ENCODE measurements at places on chromosomes 4 and X.

GRCh38 chrX:23436875-23437274, 102.2 kb downstream of the PTCHD1 start:
- no peaks in the 10 kb centered on the region for H3K4me1 ChIP-seq
- H3K4me3 ChIP-seq, result no peak overlapping the region
- no peak overlapping the region for H3K27ac ChIP-seq
- no peaks in the 10 kb centered on the region for H3K36me3 ChIP-seq
- H3K27me3 ChIP-seq, result no peaks in the 10 kb centered on the region
- DNase-seq, result no peak

- H3K4me1 ChIP-seq, result peaks cover 15% of the 10 kb centered on the region
- H3K36me3 ChIP-seq, result no peaks in the 10 kb centered on the region
- H3K27me3 ChIP-seq, result no peaks in the 10 kb centered on the region
- DNase-seq, result no peak
These were observed 73.2 kb downstream of the FAM53A start for GRCh38 chr4:1610791-1611500.

DNA sequence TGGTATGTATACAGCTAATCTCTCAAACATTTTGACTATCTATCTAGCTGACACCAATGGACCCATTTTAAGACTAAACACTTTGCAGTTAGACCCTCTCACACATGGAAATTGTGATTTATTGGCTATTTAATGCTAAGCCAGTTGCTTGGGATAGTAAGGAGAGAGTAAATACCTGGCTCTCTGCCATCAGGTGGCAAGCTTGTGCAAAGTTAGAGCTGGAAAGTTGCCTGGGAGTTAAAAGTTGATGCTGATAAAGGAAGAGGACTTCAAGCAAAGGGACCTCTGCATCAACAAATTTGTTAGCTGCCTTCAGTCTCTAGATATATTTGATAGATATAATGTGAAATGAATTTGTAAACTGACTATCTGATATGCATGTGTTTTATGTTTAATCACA, 61.1 kb downstream of the PACRGL start:
- no peaks in the 10 kb centered on the region for H3K27me3 ChIP-seq
- no peak overlapping the region for H3K4me3 ChIP-seq
- no peak for DNase-seq
- no peaks in the 10 kb centered on the region for H3K36me3 ChIP-seq
- H3K4me1 ChIP-seq, result no peaks in the 10 kb centered on the region
- no peak overlapping the region for H3K27ac ChIP-seq

DNA sequence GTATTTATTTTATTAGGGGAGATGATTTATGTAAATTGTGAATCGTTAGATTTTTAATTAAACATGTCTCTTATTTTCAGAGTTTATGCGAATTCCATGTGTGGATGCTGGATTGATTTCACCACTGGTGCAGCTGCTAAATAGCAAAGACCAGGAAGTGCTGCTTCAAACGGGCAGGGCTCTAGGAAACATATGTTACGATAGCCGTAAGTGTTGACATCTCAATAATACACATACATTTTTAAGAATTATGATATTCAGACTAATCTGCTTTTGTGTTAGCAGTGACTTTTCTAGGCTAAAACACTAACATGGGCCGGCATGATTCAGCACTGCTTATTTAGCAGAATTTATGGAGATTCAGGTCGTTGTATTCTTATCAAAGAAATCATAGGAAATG, 91.2 kb downstream of the RAP1GDS1 start:
- no peak overlapping the region for H3K4me3 ChIP-seq
- no peak for DNase-seq
- H3K27me3 ChIP-seq, result no peaks in the 10 kb centered on the region
- peaks cover 3% of the 10 kb centered on the region for H3K36me3 ChIP-seq
- H3K27ac ChIP-seq, result no peak overlapping the region

GRCh38 chr4:95231681-95232080, 317.1 kb downstream of the UNC5C start:
- H3K27me3 ChIP-seq, result no peaks in the 10 kb centered on the region
- H3K4me1 ChIP-seq, result no peaks in the 10 kb centered on the region
- DNase-seq, result no peak
- H3K36me3 ChIP-seq, result no peaks in the 10 kb centered on the region
- no peak overlapping the region for H3K27ac ChIP-seq

- no peak overlapping the region for H3K27ac ChIP-seq
- no peak for DNase-seq
- peaks cover 4% of the 10 kb centered on the region for H3K4me1 ChIP-seq
These were observed 119.4 kb upstream of the C1GALT1C1 start for GRCh38 chrX:120749141-120749846.

DNA sequence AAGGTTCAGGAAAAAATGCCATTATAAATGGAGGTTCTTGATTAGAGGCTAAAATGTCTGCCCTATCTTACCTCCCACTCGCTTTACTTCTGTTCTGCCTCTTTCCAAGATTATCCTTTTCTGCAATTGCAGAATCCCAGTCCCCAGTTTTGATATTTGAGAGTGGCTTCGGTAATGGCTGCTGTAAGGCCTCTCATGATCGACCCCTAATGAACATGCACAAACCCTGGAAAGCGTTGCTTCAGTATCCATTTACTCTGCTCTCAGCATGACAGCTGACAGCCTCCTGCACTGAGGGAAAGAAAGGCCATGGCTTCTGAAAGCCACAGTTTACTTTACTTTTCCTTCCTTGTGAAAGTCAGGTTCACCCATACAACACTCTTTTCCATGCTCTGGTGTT, 325.4 kb upstream of the GALNT7 start:
- no peaks in the 10 kb centered on the region for H3K4me1 ChIP-seq
- DNase-seq, result no peak
- H3K4me3 ChIP-seq, result no peak overlapping the region
- no peak overlapping the region for H3K27ac ChIP-seq

- no peak for DNase-seq
- no peak overlapping the region for H3K27ac ChIP-seq
- H3K4me1 ChIP-seq, result no peaks in the 10 kb centered on the region
- H3K4me3 ChIP-seq, result no peak overlapping the region
These were observed 19.1 kb downstream of the HS3ST1 start for GRCh38 chr4:11409632-11410031.

- no peak overlapping the region for H3K4me3 ChIP-seq
- no peaks in the 10 kb centered on the region for H3K27me3 ChIP-seq
- H3K27ac ChIP-seq, result no peak overlapping the region
- H3K4me1 ChIP-seq, result no peaks in the 10 kb centered on the region
- H3K36me3 ChIP-seq, result no peaks in the 10 kb centered on the region
- DNase-seq, result no peak
These were observed 89.0 kb downstream of the LUZP4 start for GRCh38 chrX:115378471-115378870.

GRCh38 chr4:47493238-47494123, 8.4 kb downstream of the ATP10D start:
- DNase-seq, result no peak
- H3K4me1 ChIP-seq, result peaks cover 25% of the 10 kb centered on the region
- no peak overlapping the region for H3K4me3 ChIP-seq

DNA sequence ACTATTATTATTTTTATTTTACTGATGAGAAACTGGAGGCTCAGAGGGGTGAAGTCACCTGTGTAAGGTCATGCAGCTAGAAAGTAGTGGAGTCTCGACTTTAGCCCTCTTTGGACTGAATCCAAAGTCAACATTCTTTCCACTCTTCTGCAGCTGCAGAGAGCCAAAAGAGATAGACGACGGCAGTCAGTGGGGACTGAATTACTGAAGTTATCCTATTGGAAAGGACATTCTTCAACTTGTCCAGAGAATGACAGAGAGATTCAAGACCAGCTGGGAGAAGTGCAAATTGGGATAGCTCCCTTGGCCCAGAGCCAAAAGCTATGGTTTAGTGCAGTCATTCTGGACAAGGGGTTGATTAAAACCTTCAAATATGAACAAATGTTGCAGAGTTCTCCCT, 42.5 kb downstream of the VGLL1 start:
- DNase-seq, result no peak
- H3K27ac ChIP-seq, result no peak overlapping the region
- no peak overlapping the region for H3K4me3 ChIP-seq
- peaks cover 3% of the 10 kb centered on the region for H3K4me1 ChIP-seq
- H3K27me3 ChIP-seq, result no peaks in the 10 kb centered on the region

DNA sequence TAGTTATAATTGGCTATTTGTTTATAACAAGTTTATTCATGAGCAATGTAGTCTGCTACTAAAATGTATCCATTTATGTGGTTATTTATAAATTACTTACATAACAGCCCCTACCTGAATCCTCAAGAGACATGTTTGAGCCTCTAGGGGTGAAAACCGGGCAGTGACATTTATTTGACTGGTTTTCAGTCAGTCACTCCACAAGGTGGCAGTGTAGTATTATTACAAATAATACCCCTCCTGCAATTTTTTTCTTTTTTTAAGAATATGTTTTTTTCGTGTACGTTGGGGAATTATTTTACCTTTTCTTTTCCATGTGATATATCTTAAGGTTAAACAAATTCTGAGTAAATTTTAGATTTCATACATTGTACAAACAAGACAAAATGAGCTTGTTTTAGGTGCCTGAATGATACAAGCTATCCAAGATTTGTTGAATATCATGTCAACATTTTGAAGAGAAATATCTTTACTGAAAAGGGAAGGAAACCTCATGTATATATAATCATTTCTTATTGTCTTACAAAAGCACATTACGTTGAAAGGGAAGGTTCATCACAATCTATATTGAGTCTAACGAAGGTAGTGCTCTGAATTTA, 598.7 kb upstream of the TECRL start:
- H3K27me3 ChIP-seq, result no peaks in the 10 kb centered on the region
- no peak for DNase-seq

GRCh38 chr4:3500634-3501101, 31.6 kb downstream of the LRPAP1 start:
- peaks cover 24% of the 10 kb centered on the region for H3K36me3 ChIP-seq
- no peak for DNase-seq
- no peak overlapping the region for H3K4me3 ChIP-seq
- H3K27ac ChIP-seq, result no peak overlapping the region

DNA sequence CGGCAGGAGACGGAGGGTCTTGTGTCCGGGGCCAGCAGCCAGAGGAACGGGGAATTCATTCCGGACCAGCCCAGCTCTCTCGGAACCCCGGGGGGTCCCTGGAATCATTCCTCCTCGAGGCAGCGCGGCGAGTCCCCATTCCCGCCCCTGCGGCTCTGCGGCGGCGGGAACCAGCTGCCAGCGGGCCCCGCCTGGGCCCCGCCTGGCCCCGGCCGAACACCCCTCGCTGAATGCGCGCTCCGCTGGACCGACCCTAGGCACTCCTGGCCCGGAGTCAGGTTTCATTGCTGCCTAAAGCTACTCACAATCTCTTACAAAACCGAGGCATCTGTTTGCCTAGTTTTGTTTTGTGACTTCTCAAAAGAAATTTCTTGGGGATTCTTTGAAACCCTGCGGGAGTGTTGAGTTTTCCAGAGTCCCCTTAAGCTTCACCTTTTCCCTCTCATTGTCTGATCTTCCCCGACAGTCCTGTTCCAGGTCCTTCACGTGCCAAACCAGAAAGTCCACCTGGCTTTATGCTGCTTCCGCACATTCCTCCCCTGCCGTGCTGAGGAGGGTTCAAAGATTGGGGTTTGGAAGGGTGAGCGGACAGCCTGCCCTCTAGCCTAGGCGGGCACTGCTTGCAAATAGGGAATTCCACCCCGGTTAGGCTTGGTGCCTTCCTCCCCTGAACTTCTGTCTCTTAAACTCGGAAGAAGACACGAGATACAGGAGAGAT, 789 bp downstream of the ARHGAP10 start:
- no peak for DNase-seq
- H3K36me3 ChIP-seq, result peaks cover 9% of the 10 kb centered on the region
- peak overlapping the region; percentile 93 for H3K4me3 ChIP-seq

- no peaks in the 10 kb centered on the region for H3K4me1 ChIP-seq
- no peak overlapping the region for H3K4me3 ChIP-seq
- no peaks in the 10 kb centered on the region for H3K36me3 ChIP-seq
- H3K27ac ChIP-seq, result no peak overlapping the region
- no peak for DNase-seq
These were observed 31.6 kb upstream of the CT47C1 start for GRCh38 chrX:119041175-119041574.

GRCh38 chrX:48695925-48696300, 621 bp upstream of the SUV39H1 start:
- peak overlapping the region; percentile 99 for H3K27ac ChIP-seq
- H3K27me3 ChIP-seq, result no peaks in the 10 kb centered on the region
- peak overlapping the region; percentile 95 for H3K4me3 ChIP-seq
- no peak for DNase-seq

DNA sequence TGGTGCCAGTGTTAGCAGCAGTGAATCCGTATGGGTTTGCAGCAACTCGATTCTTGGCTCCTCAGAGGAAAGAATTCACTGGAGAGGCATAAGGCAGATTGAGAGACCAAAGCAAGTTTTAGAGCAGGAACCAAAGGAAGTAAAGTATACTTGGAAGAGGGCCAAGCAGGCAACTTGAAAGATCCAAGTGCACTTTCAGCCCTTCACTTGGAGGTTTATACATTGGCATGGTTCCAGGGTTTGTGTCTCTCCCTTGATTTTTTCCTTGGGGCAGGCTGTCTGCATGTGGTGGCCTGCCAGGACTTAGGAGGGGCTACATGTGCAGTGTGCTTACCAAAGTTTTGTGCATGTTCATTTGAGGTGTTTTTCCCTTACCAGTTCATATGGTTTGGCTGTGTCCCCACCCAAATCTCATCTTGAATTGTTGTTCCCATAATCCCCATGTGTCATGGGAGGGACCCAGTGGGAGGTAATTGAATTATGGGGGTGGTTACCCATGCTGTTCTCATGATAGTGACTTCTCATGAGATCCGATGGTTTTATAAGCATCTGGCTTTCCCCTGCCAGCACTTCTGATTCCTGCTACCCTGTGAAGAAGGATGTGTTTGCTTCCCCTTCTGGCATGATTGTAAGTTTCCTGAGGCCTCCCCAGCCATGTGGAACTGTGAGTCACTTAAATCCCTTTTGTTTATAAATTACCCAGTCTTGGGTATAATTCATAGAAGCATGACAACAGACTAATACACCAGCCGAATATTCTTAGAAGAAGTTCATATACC, 86.2 kb upstream of the TSPAN5 start:
- no peak overlapping the region for H3K27ac ChIP-seq
- no peak overlapping the region for H3K4me3 ChIP-seq
- no peaks in the 10 kb centered on the region for H3K4me1 ChIP-seq
- H3K27me3 ChIP-seq, result no peaks in the 10 kb centered on the region
- H3K36me3 ChIP-seq, result no peaks in the 10 kb centered on the region
- no peak for DNase-seq

DNA sequence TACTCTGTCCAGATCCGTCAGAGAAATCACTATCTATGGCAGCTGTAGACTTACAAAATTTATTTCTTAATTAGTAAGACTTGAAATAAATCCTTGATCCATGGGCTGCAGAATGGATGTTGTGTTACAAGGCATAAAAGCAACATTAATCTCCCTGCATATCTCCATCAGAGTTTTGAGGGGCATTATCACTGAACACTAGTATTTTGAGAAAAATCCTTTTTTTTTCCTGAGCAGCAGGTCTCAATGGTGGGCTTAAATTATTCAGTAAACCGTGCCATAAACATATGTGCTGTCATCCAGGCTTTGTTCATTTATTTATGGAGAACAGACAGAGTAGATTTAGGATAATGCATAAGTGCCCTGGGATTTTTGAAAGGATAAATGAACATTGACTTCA, 457.9 kb upstream of the CTSO start:
- H3K4me1 ChIP-seq, result no peaks in the 10 kb centered on the region
- no peaks in the 10 kb centered on the region for H3K27me3 ChIP-seq
- no peaks in the 10 kb centered on the region for H3K36me3 ChIP-seq
- no peak overlapping the region for H3K4me3 ChIP-seq

GRCh38 chrX:71282514-71283402, 677 bp upstream of the NONO start:
- no peaks in the 10 kb centered on the region for H3K27me3 ChIP-seq
- H3K4me3 ChIP-seq, result peak overlapping the region; percentile 93
- no peak for DNase-seq
- peak overlapping the region; percentile 99 for H3K27ac ChIP-seq

Measured in effector memory CD8-positive, alpha-beta T cell (primary cell).